ENCODE measurements at places on chromosomes 6 and 20.

GRCh38 chr6:45118754-45119153 is 209.4 kb upstream of the RUNX2 start:
- DNase-seq = no peak

- DNase-seq = no peak
These were observed 690.7 kb downstream of the DOK5 start for GRCh38 chr20:55166063-55166462.

DNA sequence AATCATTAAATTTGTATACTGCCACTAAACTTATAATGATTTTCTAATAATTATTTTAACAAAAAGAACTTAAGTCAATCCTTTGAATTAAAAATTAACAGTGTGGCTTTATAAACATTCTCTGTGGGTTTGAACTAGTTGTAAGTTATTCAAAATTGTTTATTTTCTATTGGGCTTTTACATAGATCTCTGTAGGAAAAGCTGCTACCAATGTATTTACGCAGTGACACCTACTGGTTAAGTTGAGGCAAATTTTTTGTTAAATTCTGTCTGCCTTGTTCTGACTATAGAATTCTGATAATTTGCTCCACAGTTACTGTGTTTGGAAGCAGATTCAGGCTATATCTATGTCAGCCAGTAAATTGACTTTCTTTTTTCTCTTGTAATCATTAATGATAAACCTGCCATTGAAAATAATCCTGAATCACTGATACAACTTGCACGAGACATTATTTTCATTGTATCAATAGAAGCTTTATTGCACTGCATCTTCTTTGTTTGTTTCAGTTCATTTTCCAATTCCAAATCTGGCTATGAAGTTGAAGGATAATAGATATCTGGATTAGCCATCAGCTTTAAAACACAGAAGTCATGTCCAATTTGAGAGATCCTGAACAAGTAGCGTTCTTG is 66.0 kb upstream of the UTRN start:
- DNase-seq = no peak

- DNase-seq = no peak
These were observed 57.6 kb downstream of the ADGRG6 start for GRCh38 chr6:142359271-142359960.

DNA sequence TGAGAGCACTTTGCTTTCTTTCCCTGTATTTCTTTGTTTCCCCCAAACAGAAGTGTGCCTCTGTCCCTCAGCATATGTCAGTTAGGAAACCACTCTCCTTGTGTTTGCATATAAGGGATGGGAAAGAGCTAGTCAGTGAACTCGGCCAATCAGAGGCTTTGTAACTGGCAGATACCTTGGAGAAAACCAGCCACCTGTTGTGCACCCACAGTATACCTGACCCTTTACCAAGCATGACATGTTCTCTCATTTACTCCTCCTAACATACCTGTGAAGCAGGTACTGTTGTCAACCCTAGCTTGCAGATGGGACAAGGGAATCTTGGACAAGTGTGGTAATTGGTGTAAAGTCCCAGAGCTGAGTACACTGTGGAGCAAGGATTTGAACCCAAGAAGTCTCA is 96.1 kb upstream of the FAM8A1 start:
- DNase-seq = no peak

DNA sequence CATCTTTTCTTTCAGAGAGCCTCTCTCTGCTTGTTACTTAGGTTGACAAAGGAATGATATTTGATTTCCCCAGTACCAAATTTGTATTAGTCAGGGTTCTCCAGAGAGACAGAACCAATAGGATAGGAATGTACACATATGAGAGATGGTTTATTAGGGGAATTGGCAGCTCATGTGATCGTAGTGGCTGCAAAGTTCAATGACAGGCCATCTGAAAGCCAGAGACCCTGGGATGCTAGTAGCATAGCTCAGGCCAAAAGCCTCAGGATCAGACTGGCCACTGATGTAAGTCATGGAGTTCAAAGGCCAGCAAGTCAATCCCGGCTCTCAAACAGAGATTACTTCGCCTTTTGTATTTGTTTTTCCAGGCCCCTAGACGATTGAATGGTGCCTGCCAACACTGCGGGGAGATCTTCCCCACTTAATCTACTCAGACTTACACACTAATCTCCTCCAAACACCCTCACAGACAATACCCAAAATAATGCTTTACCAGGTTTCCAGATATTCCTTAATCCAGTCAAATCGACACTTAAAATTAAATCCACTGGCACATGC is 215.5 kb downstream of the ALDH8A1 start:
- no peak for DNase-seq

- DNase-seq = no peak
These were observed 159.1 kb downstream of the BCAS1 start for GRCh38 chr20:53911301-53911700.

DNA sequence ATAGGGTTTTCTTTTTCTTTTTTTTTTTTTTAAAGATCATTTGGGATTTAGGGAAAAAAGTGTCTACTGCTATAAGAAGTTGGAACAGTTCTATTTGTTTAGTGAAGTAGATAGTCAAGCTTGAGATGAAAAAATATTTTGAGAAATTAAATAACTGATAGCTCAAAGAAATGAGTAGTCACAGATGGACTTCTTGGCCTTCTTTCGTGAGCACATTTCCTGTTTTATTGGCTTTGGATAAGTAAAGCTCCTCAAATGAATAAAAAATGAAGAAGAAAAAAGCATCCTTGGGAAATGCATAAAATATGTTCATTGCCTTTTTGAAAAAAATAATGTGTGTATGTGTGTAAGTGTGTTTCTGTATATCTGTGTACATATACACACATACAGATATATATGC is 515.9 kb downstream of the GRIK2 start:
- DNase-seq = no peak

- DNase-seq = no peak
These were observed at the start of gene SCUBE3 for GRCh38 chr6:35213824-35214756. SCUBE3 (plus strand) TSS chr6:35213956; CDS start chr6:35214419, 463 bp downstream.

DNA sequence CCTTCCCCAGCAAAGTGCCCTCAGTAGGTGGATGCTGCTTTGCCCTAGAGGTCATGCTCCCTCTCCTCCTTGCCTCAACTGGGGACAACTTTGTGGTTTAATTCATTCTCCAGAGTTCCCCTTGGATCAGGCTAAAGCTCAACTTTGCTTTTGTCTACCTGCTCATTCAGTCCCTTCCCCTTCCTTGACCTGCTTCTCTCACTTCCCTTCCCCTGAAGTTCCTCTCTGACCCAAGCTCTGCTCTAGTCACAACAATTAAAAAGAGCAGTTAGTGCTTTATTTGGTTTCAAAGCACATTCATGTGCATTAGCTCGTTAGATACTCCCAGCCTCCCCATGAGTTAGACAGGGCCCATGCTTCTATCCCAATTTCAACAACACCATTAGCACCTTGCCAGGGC is 71.3 kb downstream of the DZANK1 start:
- no peak for DNase-seq

DNA sequence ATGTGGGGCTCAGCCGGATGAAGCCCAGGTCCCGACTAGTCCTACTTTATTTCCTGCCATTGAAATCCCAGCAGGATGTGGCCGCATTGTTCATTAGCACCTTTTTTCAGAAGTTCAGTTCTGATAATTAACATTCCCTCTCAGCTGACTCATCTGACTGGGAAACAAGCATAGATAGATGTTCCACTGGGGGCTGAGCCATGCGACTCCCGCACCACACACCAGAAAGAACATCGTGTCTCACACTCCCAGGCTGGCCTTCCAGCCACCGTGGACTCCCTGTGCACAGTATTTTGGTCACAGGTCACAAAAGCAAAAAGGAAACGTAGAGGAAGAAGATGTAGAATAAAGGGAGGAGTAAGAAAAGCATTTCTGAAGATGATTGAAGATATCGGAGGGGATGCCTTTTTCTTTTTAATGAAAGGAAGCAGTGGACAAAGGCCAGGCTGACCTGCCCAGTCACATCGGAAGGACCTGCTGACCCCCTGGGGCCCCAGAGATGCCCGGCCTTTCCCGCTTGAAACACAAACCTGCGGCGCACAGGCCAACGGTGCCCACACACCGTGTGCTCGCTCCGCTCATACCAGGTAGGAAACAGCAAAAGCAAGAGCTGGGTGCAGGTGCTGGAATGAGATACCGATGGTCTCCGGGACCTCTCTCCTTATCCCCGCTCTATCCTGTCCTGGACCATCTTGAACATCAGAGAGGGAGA is 11.8 kb downstream of the RPS6KA2 start:
- no peak for DNase-seq

DNA sequence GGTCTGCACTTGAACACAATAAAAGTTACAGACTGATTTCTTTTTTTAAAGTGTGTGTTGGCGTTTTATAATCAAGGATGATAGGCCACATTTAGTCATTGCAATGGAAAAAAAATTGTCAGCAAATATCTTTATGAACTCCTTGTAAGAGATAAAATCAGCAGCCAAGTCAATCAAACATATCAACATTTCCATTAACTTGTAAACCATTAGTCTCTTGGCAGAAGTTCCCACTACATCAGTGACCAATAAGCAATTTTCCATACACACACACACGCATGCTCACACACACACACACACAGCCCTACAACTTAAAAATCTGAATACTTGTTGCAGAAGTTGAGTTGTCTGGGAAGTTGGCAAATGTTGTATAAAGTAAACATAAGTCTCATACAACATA is 315.9 kb upstream of the KCNQ5 start:
- DNase-seq = no peak

DNA sequence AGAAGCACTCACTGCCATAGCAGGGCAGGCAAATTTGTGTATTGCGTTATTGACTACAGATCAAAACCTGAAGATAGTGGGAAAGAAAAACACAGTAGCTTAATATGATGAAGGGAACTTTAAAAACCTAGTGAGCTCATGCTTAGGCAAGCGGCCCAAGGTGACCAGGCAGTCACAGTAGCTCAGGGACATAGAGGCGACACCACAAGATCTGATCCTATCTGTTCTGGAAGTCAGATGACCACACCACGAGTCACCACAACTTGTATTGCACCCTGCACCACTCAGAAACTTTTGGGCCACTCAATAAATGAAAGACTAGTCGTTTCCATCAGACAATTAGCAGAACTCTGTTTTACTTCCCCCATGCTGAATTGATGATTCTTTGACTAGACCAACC is 4.9 kb downstream of the CLIC5 start:
- no peak for DNase-seq

GRCh38 chr6:35183281-35183680 is 30.5 kb upstream of the SCUBE3 start:
- DNase-seq = no peak

GRCh38 chr6:113998811-113999210 is 27.9 kb upstream of the HDAC2 start:
- DNase-seq = no peak

DNA sequence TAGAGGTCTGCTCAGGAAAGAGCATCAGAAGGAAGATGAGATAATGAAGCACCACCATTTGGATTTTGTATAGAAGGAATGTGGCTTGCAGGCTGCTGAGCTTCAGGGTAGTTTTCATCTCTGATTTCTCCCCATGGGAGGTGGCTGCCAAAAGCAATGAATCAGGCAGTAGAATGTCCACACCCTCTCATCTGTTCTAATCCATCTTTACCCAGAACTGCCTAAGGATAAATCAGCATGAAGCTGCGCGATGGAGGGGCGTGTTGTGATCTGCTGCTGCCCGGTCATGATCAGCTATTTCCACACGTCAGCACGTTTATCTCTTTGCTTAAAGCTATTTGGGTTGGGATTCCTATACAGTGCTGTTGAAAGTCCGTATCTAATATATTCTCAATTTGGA is 295.4 kb downstream of the FOXA2 start:
- no peak for DNase-seq

GRCh38 chr6:144405163-144405562 is 120.0 kb downstream of the UTRN start:
- no peak for DNase-seq

DNA sequence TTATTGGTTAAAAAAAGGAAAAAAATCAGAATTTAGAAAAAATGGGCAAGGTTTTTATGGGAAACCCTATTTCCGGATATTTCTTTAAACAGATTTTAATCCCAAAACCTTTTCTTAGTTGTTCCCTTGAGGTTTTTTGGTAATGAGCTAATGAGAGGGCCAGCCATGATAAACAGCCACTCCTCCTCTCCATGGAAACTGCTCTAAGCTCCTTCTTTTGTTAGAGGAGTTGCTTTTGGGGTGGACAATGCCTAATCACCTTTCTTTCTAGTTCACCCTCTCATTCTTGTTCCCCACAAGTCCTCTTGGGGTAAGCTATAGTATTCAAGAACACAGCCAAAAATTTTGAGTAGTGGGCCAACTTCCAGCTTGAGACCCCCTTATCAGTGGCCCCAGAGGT is 105.0 kb upstream of the FAM184A start:
- no peak for DNase-seq

GRCh38 chr20:43473381-43473704 is 15.6 kb downstream of the SRSF6 start:
- DNase-seq = no peak

DNA sequence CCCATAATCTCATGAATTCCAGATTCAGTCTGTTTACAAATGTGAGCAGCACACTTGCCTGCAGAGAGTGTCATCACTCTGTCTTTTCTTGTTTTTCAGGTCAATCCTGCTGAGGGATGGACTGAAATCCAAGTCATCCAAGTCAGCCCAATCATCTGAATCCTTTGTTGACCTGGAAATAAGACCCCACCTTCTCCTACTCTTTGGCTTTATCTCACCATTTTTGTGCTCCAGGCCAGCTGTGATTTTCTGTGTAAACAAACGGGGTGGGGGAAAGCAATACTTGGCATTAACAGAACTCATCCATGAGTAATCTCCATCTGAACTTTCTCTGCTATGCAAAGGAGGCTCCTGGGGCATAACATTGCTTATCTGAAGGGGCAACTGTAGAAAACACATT is 16.9 kb upstream of the GSTA4 start:
- DNase-seq = no peak

GRCh38 chr6:100461917-100462705 is 2.6 kb downstream of the SIM1 start:
- no peak for DNase-seq

DNA sequence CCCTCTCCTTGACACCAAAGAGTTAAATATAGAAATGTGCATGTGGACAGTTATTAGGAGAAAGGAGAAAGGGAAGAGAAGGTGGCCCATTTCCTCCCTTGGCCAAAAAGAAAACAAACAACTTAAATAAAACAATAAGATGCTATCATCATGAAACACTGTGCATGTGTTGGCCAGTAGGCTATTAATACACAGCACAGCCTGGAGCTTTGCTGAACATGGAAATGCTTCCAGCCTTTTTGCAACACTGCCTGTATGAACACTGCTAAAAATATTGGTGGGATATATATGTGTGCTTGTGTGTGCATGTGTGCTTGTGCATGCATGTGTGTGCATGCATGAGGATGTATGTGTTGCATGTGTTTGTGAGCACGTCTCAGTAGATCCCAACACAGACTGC is 100.4 kb downstream of the LY86 start:
- no peak for DNase-seq

- no peak for DNase-seq
These were observed 515.1 kb upstream of the SOX4 start for GRCh38 chr6:21078497-21078896.

DNA sequence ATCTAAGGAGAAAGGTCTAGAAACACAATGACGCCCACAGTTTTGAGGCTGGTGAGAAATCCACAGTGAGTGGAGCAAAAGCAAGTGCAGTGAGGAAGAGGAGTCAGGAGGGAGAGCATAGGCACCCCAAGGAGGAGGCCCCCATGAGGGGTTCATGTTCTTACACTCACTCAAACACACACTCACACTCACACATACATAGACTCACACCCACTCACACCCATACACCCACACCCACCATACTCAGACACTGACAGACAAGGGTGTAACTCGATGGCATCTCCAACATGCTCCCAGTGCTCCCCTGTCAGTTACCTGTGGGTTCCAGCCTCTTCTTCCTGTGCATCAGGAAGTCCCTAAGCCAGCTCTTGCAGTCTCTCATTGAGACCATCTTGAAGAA is 3.8 kb downstream of the ULBP3 start:
- no peak for DNase-seq

- no peak for DNase-seq
These were observed 87.7 kb downstream of the CDH22 start for GRCh38 chr20:46220455-46221207.

Data from effector CD4-positive, alpha-beta T cell (primary cell).